Karpas-422 (cell line): ENCODE measurements at places on chromosomes 5 and 9.
A peak's percentile ranks its signal among the peaks of the same experiment; 100 is the strongest.

DNA sequence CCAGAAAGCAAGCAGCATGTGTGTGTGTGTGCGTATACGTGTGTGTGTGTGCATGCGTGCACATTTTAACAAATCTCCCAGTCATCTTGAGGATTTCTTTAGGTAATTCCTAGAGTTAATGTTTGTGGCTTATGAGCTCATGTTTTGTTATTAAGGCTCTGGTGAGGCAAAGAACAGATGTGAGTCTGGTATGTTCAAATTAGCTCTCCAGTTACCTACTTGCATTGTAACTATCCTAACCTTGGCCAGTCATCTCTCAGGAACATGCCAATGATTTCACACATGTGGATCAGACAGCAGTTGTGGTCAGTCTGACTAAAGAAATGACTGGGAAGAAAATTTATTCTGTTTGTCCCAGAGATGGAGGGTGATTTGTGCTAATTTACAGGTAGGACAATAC is 163.1 kb downstream of the IZUMO3 start:
- DNase-seq, result no peak

DNA sequence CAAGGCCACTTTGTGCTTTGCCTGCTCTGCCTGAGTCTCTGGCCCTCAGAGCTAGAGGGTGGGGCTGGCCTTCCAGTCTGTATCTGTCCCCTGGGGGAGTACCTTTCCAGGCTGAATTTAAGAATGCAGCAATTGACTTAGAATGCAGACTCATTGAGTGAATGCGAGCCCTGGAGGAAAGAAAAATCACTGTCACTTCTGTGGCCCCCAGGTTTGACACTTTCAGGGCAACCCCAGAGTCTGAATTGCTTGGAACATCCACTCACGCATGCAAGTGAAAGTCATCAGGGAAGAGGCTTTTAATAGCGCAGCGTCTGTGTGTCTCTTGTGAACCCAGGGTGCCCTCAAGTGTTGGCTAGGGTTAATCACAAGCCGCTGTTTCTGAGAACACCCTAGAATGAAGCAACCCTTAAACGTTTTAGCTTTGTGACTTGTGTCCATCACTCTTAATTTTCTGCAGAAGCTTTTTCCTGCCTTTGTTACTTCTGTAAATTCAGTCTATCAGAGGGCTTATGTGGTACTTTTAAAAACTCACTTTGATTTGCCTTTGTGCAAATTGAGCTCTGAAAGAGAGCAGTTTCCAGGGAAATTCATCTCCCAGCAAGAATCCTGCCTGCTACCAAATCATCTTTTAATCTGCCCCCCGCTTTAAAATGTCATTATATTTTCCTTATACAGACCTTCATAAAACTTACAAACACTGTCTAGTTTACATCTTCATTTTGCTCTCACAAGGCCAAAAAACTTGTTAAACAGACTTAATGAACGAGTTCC is 146.8 kb upstream of the IQGAP2 start:
- DNase-seq, result peak; percentile 76

DNA sequence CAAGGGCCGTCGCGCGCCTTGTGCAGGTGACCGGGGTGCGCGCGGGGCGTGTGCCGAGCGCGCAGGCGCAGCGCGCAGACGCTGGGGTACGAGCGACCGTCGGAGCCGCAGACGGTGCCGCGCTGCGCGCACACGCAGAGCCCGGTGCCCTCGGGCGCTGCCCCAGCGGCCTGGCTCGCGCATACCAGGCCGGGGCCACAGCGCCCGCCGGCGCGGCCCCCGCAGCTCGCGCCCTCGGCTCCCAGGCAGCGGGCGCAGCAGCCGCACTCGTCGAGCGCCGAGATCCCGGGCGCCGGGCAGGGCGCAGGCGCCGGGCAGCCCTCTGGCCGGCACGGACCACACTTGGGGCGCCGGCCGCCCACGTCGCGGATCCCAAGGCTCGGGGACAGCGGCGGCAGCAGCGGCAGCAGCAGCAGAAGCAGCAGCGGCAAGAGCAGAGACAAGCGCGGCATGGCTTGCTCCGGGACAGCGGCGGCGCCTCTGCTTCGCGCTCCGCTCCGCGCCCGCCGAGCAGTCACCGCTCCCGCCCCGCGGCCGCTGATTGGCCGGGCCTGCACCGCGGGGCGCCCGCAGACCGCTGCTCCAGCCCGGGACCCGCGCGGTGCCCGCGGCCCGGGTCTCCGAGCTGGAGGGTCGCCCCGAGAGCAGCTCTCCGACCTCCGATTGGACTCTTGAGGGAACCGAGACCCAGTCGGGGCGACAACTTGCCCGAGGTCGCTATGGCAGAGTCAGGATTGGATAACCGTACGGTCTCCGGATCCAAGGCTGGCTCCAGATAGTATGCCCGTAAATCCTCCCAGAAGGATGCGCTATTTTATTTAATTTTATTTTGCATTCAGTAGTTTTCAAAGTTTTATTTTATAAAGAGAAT is at the start of gene IGFBPL1:
Gene IGFBPL1, minus strand, starts transcription at position 482 of the 871 bp plus-strand sequence. Its CDS starts 30 bp downstream, at position 452.
- no peak for DNase-seq

GRCh38 chr5:122656160-122656559 is 118.7 kb upstream of the SNX2 start:
- DNase-seq, result no peak

DNA sequence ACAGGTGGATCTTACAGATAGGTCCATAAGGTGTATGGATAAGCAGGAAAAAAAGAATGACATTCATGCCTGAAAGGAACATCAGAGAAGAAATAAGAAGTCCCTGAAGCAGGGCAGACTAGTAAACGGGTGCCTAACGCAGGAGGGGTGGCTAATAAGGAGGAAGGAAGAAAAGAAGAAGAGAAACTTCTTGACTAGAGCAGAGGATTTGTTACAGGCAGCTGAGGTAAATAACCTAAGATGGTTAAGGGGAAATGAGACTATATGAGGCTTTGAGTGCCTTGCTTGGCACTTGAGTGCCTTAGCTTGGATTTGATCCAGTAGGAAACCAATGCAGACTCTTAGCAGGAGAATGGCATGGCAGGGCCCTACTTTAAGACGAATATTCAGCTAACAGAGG is 313.5 kb upstream of the PDE4D start:
- peak; percentile 70 for DNase-seq

GRCh38 chr9:89686621-89687020 is 81.8 kb downstream of the GADD45G start:
- DNase-seq, result no peak

- no peak for DNase-seq
These were observed 87.6 kb upstream of the PLCXD3 start for GRCh38 chr5:41598011-41598410.

DNA sequence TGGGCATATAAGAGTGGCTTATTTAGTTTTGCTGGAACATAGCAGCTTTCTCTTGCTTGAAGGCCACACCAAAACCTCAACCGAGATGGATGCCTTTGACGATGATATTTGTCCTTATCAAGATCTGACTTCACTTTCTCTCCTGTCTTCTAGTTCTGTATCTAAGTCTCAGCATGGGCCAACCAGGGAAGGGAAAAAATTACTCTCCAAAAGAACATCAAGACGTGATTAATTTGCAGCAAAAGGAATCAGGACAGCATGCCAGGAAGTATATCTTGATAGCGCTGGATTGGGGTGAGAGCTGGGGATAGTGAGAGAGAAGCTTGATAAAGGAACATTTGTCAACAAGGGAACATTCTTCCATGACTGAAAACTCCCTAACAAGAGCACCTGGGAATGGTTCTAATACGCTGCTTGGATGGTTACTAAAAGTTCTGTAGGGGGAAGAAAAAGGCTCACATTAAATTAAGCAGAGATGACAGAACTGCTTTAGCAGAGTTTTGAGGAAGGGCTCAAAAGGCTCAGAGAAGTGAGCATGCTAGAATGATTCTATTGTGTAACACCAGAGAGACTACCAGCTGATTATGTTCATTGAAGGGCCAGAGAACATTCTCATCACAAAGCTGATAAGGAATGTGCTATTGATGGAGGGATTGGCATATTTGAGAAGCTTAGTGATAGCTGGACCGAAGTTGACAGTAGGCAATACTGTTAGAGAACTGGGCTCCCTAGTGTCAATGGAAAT is 21.6 kb upstream of the ANXA1 start:
- no peak for DNase-seq

DNA sequence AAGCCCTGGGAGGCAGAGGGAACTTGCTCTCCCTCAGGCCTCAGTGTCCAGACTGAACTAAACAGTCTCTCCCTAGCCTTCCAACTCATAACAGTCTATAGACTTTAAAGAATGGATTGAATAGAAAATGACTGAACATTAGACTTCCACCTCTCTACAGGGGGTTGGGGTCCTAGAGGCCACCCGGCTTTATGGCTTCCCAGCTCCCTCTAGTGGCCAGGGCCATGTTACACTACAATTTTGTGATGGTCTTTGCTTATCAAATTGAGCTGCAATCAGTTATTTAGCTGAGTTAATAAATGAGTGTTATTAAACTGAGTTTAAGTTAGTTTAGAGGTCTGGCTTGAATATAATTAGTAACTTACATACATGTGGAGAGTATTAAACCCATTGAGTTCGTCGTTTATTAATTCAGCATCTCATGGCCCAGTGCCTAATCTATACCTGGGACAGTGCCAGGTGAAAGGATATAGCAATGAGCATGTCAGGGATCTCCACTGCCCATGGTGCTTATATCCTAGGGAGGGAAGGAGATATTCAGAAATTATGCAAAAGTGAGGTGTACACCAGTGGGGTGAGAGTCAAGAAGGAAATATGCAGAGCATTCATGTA is 105.2 kb downstream of the SH3TC2 start:
- DNase-seq, result peak; percentile 88

GRCh38 chr9:116958881-116959280 is 271.8 kb downstream of the TRIM32 start:
- no peak for DNase-seq

- DNase-seq, result no peak
These were observed 363 bp downstream of the ZNF454 start for GRCh38 chr5:178941361-178941760.

DNA sequence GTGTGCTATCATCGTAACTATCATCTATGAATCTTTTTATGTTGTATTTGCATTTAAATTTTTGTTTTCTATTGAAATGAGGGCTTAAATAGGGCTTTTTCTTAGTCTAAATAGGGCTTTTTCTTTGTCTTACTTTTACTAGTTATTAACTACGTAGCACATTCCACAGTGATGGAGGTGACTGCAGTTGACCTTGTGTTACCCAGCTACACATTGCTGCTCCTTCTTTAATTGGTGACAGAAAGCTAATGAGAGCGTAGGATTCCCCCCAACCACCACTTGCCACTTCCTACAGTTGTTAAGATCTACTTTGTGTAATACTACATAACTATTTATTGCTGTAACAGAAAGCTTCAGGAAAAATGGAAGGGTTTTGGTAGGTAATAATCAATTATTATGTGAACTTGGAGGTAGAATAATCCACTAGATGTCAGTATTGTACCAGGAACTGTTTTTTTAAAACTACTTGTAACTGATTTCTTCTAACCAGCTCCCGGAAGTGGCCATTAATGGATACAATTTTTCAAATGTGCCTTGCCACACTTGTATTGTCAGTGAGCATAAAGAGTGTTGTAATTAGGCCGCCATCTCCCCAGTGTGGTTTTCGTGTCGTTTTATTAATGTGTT is 18.0 kb downstream of the MTRR start:
- DNase-seq, result peak; percentile 72

DNA sequence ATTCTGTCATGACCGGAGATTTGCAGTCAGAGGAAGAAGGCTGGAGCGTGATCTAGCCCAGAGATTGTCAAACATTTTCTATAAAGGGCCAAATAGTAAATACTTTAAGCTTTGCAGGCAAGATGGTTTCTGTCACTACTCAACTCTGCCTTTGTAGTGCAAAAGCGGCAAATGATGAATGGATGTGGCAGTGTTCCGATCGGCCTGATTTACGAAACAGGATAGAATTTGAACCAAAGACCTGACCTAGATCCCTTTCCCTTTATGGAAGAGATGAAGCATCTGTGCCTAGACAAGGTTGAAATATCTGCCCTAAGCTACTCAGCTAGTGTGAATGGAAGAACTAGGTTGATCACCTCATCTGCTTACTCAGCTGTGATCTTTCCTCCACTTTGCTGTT is 209.5 kb downstream of the YTHDC2 start:
- DNase-seq, result no peak

GRCh38 chr9:892123-892522 is 50.6 kb downstream of the DMRT1 start:
- DNase-seq, result no peak

DNA sequence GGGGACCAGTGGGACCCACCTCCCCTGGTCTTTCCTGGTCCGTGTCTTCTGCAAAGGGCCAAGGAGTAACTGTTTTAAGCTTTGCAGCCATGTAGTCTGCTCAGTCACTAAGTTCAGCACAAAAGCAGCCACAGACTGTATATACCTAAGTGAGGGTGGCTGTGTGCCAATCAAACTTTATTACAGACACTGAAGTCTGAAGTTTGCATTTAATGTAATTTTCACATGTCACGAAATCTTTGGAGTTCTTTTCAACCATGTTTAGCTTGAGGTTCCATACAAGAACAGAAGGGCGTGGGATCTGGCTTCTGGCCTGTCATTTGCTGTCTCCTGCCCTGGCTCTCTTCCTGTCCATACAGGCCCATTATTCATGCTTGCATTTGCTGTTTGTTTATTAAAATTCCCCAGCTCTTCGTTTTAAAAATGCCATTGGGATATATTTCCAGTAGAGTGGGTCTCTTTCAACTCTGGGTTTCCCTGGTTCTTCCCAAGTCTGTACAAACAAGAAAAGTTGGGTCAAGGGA is 64.2 kb upstream of the ECM2 start:
- no peak for DNase-seq

GRCh38 chr5:142080248-142080647 is 28.3 kb upstream of the NDFIP1 start:
- no peak for DNase-seq

DNA sequence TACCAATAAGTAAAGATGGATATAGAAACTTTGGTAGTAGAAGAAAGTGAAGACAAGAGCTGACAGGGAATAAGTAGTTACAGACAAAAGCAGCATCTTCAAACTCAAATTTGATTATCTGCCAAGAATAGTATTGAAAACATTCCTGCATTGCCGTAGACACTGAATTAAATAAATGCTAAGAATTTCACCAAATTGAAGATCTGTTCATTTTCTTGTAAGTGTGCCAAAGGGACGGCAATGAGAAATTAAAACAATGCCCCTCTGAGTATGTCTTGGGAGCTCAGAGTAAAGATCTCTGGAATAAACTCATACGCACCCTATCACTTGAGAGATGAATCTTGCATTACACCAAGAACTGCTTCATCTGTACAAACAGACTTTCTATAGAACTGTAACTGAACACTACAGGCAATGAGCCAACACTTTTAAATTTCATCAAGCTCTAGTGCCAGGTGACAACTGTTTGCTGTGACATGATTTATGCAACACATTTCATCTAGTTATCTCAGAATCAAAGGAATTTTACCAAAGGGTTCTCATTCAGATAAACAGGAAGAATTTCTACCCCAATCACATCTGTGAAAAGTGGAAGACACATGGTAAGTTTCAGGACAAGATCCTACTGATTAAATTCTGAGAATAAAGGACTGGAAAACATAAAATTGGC is 66.9 kb downstream of the RFX3 start:
- DNase-seq, result no peak

- DNase-seq, result no peak
These were observed 206.5 kb downstream of the GADD45G start for GRCh38 chr9:89811356-89811755.
